ENCODE measurements at places on chromosomes 4 and X. TPM values are rescaled to one million over a fixed set of nuclear protein-coding genes. Genes with fewer than 3 reads are reported as not detected.

The CYTL1 gene
- 1.8 TPM for total RNA-seq

The PLK4 gene
- total RNA-seq: 0.48 TPM

The STARD8 gene
- 7.8 TPM for total RNA-seq

DNA sequence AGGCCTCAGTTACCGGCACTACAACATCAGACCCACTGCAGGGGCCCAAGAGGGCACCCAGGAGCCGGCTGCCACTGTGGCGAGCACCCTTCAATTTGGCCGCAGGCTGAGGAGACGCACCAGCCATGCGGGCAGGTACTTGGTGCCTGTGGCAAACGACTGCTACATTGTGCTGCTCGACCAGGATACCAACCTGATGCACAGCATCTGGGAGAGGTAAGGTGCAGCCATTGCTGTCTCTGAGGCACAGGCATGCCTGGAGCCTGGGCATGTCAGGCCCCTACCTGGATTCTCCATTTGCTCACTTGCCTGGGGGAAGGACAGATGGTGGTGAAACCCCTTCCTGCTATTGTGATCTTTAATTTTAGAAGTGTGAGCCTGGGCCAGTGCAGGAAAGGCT lies 30.1 kb downstream of the MAN2B2 start:
- H3K36me3 ChIP-seq: no peaks in the 10 kb centered on the region
- H3K4me1 ChIP-seq: no peaks in the 10 kb centered on the region
- no peak overlapping the region for H3K4me3 ChIP-seq
- no peaks in the 10 kb centered on the region for H3K27me3 ChIP-seq
- no peak overlapping the region for H3K27ac ChIP-seq

DNA sequence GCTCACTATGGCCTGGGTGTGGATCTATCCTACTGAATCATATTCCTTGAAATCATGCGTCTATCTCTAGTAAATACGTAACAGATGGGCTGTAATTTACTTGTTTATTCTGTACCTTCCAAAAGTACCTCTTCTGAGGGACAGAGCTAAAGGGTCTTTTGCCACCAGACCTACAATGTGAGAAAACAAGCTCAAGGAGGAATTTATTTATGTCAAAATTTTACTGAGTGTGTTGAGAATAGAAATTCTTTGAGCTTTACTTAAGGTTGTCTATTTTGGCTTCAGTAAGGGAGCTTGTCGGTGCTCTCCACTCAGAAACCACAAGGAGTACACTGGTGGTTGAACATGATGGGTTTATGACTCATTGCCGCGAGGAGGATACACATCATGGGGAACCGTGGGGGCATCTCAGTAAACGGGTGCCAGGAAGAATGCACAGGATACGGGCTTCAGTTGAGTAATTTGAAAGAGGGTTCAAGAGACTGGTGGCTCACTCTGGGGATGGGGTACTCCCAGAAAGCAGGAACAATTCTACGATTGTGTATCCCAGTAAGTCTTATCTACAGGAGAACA lies 3.0 kb downstream of the ANK2 start:
- peak overlapping the region; percentile 69 for H3K27ac ChIP-seq
- no peak overlapping the region for H3K4me3 ChIP-seq
- peaks cover 2% of the 10 kb centered on the region for H3K27me3 ChIP-seq

DNA sequence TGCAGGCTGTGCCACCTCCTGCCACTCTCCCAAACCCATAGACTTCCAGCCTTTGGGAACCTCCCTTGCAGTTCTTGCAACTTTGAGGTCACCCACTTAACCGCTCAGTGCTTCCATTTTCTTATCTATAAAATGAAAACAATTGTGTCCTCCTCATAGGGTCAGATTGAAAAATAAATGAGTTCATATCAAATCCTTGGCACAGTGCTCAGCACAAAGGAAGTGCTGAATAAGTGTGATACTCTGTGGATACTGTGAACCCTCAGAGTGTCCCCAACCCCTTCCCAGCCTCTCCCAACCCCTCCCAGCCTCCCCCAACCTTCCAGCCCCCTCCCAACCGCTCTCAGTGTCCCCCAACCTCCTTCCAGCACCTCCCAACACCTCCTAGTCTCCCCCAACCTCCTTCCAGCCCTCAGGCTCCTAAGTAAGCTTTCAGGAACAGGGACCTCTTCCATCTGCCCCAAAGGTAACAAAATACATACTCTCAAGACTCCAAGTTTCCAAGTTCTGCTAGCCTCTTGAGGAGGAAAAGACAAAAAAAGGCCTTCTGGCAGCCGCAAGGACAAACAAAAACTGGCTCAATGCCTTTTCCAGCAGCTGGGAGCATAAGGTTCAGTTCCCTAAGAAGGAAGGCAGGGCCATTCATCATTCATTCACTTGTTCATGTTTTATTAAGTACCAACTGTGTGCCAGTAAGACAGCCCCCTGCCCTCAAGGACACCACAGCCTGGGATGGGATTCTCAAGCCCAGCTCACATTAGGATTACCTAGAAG lies 46.1 kb upstream of the LGI2 start:
- H3K27me3 ChIP-seq: no peaks in the 10 kb centered on the region
- H3K36me3 ChIP-seq: no peaks in the 10 kb centered on the region
- H3K4me1 ChIP-seq: no peaks in the 10 kb centered on the region
- H3K27ac ChIP-seq: no peak overlapping the region
- no peak for DNase-seq

- H3K27ac ChIP-seq: no peak overlapping the region
- H3K4me1 ChIP-seq: peaks cover 1% of the 10 kb centered on the region
- no peaks in the 10 kb centered on the region for H3K36me3 ChIP-seq
- no peak for DNase-seq
- no peak overlapping the region for H3K4me3 ChIP-seq
Observed at GRCh38 chr4:37653601-37654000, 32.6 kb downstream of the RELL1 start.

DNA sequence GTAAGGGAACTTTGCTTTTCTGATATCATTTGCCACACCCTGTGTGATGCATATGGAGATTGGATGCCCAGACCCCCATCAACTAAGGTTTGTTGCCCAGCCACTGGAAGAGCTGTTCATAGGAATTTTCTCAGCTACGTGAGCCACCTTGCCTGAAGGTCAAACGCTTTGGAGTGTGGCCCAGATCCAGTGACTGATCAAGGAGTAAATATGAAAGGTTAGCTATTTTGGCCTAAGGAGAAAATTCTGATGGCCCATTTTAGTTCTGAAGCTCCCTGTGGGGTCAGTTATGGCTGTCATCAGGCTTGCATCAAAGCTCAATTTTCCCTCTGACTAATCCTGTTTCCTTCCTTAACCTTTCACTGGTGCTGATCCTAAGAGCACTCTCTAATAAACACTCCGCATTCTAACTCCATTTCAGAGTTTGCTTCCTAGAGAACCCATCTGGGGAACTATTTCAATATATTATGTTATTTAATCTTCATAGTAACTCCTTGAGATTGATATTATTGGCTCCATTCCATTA lies 407.7 kb downstream of the SPRY1 start:
- no peak overlapping the region for H3K27ac ChIP-seq
- no peak overlapping the region for H3K4me3 ChIP-seq
- no peaks in the 10 kb centered on the region for H3K4me1 ChIP-seq
- H3K27me3 ChIP-seq: no peaks in the 10 kb centered on the region
- H3K36me3 ChIP-seq: no peaks in the 10 kb centered on the region

DNA sequence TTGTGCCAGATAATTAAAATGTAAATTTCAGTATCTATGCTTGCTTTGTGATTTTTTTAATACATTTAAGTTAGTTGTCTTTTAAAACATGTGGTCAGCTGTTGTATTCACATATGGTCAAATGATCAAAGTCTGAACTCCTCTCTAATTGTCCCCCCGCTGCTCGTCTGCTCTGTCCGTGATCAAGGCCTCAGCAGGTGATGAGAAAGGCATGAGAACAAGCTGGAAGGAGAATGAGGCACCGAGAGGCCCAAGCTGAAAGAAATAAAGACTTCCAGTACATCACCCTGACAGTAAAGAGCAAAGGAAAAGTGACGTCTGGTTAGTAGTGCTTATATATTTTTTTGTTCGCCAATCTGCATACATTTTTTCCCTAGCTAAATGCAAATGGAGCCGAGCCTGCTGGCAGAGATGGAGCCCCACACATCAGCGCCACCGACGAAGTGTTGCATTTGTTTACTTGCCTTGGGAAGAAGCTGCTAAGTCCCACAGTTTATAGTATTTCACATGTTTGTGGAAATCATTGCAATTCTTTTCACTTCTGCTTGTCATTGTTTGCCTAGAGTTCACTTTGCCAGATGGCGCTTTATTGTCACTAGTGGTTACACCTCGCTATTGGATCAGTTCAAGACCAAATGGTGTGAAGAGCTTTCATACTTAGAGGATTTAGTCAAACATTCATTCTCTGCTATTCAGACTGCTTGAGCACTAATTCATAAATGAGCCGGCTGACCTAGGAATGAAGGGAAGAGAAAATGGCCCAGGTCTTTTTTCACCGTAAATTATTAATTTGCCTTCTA lies 181.5 kb downstream of the ZIC3 start:
- H3K36me3 ChIP-seq: no peaks in the 10 kb centered on the region
- DNase-seq: no peak
- no peak overlapping the region for H3K27ac ChIP-seq
- H3K4me1 ChIP-seq: no peaks in the 10 kb centered on the region
- H3K27me3 ChIP-seq: no peaks in the 10 kb centered on the region

DNA sequence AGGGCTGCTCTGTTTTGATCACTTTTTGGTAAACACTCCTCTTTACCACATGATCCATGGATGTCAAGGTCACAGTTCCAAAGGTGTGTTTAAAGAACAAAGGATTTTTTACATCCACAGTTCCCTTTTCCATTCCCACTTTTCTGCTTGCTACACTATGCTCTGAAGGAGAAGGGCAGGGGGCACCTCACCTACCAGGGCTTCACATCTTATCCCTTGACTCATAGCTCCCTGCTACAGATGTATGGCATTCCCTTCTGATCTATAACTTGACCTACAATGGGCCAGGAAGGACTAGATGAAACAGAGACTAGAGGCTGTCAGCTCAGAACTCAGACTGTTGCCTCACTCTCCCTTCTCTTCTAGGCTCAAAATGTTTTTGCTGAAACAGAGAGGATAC lies 233.1 kb upstream of the RPS6KA3 start:
- no peaks in the 10 kb centered on the region for H3K4me1 ChIP-seq
- no peaks in the 10 kb centered on the region for H3K36me3 ChIP-seq
- no peak overlapping the region for H3K4me3 ChIP-seq

- H3K27me3 ChIP-seq: no peaks in the 10 kb centered on the region
- peaks cover 6% of the 10 kb centered on the region for H3K4me1 ChIP-seq
- H3K36me3 ChIP-seq: no peaks in the 10 kb centered on the region
- no peak for DNase-seq
- peak overlapping the region; percentile 85 for H3K4me3 ChIP-seq
Observed at GRCh38 chr4:106316773-106317409, 541 bp downstream of the AIMP1 start.

DNA sequence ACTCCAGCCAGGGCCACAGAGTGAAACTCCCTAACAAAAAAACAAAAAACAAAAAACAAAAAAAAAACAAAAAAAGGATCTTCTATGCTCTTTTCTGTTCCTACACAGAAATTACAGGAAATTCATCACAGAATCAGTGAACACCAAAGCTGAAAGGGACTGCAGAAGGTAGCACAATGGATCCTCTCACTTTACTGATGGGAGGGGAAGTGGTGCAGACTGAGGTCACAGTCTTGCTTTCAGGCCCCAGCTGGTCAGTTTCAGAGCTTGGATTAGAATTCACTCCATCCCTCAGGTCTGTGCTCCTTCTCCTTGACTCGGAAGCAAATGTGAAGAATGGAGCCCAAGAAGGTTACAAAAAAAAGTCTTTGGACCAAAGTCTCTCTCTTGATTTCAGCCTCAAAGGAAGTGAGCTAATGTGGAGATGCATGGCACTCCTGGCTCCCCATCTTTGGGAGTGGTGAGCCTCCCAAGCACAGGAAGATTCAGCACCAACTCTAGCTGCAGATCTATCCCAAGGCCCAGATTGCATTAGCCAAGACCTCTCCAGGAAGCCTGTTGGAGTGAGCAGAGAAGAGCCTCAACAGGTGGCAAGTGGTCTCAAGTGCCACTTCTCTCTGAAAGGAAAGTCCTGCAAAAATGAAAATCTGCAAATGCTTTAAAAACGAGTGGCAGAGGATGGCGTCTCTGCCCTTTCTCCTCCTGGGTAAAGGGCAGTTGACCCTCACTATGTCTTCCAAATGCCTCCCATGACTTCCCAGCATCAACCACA lies 176.0 kb downstream of the MAML3 start:
- no peak for DNase-seq
- no peak overlapping the region for H3K27ac ChIP-seq
- H3K36me3 ChIP-seq: no peaks in the 10 kb centered on the region
- H3K27me3 ChIP-seq: no peaks in the 10 kb centered on the region

DNA sequence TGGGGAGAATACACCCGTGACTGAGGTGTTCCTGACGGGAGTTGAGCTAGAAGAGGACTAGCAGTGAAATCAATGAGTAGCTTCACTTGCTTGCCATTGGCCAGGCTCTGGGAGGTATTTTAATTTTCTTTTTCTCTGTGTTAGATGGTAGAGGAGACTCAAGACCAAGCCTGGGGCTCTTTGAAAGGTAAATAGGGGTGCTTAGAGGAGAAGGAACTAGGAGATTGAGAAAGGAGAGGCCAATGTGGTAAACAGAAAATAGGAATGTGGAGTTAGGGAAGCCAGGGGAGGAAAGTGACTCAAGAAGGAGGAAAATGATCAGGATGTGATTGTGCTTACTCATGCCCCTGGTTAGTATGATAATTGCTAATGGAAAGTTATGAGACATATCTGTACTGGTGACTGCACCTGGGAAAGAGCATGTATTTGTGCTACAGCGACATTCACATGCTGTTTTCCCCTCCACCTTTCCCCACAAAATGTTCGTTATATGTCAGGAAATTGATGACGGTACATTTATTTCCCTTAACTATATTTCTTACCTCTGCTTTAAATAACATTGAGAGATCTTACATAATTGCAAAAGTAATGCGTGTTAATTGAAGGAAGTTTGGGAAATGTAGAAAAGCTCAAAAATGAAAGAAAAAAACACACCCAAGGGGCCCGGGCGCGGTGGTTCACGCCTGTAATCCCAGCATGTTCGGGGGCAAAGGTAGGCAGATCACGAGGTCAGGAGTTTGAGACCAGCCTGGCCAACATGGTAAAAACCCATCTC lies 16.9 kb upstream of the LRBA start:
- H3K4me1 ChIP-seq: no peaks in the 10 kb centered on the region
- no peaks in the 10 kb centered on the region for H3K27me3 ChIP-seq
- DNase-seq: no peak

DNA sequence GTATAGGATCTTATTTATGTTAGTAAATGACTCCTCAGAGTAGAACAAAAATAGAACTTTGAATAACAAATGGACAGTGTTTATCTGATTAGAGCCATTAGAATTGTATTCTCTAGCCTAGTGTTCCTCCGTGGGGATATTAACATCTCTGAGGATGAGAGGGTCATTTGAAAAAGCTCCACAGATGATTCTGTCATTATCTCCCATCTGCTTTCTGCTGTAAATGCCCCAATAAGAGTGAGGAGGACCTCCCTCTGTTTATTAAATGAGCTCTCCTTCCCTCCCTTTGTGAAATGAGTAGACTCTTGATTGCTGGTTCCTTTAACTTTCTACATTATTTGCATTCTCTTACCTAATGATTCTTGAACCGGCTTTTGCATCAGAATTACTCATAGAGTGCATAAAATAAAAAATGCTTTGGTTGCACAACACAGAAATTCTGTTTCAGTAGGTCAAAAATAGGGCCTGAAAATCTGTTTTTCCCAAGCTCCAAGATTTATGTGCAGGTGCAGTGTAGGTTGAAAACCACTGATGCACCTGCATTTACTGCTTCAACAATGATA lies 18.0 kb downstream of the GC start:
- H3K27ac ChIP-seq: no peak overlapping the region
- no peaks in the 10 kb centered on the region for H3K4me1 ChIP-seq
- H3K27me3 ChIP-seq: no peaks in the 10 kb centered on the region
- no peak overlapping the region for H3K4me3 ChIP-seq
- DNase-seq: no peak
